ENCODE measurements at places on chromosomes 1 and 21.

GRCh38 chr21:45554477-45555175 is 12.4 kb upstream of the SLC19A1 start:
- DNase-seq, result no peak

DNA sequence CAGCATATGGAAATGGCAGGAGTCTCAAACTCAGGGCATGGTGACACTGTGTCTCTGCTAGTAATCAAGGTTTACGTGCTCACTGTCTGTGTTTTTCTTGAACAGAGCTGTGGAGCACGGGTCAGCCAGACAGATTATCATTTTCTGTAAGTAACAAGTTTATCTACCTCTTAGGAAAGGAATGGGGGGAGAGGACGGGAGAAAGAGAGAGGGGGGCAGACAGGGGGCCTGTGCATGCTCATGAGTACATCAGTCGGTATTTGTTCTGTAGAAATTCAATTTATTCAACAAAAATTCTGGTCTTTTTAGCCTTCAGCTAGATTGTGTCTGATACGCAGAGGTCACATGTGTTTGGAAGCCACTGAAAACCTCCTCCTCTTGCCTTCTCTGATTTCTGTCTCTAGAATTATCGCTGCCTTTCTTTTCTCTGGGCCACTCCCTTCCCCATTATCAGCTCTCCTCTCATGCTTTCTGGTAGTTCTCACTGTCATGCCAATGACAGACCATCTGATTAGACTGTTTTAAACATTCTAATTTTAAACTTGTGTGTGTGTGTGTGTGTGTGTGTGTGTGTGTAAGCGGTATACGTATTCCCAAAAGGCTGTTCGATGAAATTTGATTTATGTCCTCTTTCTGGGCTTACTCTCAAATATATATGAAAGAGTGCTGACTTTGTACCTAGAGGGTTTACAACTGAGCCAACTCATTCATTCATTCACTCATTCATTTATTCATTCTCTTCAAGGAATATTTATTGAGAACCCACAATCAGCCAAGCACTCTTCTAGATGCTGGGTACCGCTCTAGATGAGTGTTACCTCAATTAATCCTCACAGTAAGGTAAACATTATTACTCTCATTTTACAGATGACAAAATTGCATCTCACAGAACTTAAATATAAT is 636.9 kb downstream of the KIF26B start:
- no peak for DNase-seq

DNA sequence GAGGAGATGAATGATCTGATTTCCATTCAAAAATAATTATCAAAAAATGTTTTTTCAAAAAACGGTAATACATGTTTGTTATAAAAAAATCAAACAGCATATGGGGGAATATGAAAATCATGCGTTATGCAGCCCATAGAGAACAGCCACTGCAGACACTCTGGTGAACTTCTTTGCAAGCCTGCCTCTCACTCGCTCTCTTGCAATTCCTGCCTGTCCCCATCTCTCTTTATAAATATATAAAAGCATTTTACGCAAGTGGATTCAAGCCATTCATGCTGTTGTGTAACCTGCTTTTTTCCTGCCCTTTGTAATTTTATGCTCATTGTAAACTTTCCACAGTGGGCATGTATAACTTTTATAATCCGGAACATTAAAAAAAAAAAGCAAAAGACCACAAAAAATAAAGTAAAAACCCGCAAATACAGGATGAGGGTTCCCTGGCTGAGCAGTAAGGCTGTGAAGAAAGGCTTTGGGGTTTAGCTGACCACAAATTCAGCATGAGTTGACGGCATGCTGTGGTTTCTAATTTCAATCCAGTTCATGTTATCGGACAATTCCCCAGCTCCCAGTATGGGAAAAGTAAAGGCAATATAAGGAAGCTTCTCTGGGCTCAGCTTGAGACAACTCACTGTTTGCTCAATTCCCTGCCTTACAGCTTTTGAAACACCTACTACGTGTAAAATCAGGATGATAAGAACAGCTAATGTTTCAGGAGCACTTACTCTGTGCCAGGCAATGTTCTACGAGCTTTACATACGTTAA is 52.8 kb upstream of the ZBTB40 start:
- DNase-seq, result no peak

GRCh38 chr21:25513810-25514209 is 93.5 kb downstream of the MRPL39 start:
- no peak for DNase-seq

- no peak for DNase-seq
Observed at GRCh38 chr1:22509815-22510214, 53.5 kb upstream of the EPHA8 start.

GRCh38 chr1:112988367-112988766 is 32.4 kb upstream of the SLC16A1 start:
- no peak for DNase-seq

GRCh38 chr21:46286648-46287002 is 483 bp downstream of the YBEY start:
- DNase-seq, result peak; percentile 80

DNA sequence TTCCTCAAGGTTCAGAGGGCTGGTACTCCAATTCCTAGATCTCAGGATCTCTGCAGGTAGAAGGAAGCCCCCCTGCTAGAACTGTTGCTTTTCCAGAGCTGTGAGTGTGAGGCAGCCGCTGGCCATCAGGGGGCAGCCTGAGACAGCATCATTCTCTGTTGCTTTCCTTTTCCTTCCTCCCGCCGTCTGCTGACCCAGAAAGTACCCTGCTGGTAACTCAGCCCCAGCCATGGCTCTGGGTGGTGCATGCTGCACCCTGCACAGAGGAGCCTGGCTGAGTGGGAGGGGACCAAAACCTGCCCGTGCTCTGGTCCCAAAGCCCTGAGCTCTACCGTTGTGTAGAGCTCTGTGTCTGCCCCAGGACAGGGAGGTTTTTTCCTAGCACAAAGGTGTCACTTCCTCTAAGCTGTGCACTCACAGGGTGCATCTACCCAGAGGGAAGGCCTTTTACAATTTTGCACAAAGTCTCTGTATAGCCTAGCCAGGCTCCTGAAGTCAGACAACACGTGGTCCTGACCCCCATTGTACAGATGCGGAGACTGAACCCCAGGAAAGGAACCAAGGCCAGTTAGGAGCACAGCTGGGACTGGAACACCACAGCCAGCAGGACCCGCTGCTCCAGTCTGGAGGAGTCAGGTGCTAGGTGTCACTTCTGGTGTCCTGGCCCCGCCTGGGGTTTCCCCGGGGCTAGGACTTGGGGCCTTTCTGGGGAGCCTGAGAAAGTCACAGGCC is 5.6 kb upstream of the FAM131C start:
- DNase-seq, result peak; percentile 22
